DMS 273 treated with DMSO at 0.1 percent for 48 hours (cell line): ENCODE measurements at places on chromosomes 1 and 21.

- DNase-seq, result no peak
Measured at GRCh38 chr1:119647228-119647733, 785 bp downstream of the ZNF697 start.

GRCh38 chr1:248815407-248816034 is 10.2 kb downstream of the SH3BP5L start:
- no peak for DNase-seq

- DNase-seq, result no peak
Measured at GRCh38 chr1:22339237-22339636, 112.4 kb upstream of the ZBTB40 start.

- DNase-seq, result no peak
Measured at GRCh38 chr21:24375201-24375600, 1232.1 kb downstream of the MRPL39 start.

- no peak for DNase-seq
Measured at GRCh38 chr1:84166797-84167196, 22.7 kb downstream of the PRKACB start.

DNA sequence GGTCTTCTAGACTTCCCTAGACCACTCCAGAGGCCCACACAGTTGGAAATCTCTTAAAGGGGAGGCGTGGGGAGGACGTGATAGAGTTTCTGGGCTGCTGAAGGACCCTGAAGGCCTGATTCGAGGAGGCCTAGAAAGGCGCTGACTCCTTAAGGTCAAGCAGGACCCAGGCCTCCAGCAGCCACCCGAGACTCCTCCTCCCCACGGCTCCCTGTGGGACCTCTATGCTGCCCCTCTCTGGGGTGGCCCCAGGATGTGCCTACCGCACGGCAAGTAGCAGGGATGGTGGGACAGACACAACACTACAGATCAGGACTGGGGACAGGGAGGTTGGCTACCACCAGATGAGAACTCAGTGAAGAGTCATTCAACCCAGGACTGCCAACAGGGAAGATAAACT is 77.5 kb downstream of the GLIS1 start:
- no peak for DNase-seq

DNA sequence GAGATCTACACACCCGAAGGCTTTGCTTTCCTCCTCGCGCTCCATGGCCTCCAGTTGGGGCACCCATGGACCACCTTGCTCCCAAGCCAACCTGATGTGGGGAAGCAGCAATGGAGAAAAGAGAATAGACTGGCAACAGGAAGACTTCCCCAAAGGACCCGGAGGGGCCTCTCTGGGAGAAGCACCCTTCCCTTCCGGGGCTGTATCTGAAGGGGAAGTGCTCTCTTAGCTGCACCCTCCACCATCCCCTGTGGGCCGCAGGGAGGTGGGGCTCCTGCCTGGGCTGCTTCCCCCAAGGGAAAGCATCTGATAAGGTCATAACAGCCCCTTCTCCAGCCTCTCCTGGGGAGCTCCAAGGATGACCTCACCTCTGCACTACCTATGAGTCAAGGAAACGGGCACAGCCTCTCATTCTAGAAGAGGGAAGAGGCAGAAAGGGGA is 100.2 kb downstream of the RIPK4 start:
- no peak for DNase-seq

DNA sequence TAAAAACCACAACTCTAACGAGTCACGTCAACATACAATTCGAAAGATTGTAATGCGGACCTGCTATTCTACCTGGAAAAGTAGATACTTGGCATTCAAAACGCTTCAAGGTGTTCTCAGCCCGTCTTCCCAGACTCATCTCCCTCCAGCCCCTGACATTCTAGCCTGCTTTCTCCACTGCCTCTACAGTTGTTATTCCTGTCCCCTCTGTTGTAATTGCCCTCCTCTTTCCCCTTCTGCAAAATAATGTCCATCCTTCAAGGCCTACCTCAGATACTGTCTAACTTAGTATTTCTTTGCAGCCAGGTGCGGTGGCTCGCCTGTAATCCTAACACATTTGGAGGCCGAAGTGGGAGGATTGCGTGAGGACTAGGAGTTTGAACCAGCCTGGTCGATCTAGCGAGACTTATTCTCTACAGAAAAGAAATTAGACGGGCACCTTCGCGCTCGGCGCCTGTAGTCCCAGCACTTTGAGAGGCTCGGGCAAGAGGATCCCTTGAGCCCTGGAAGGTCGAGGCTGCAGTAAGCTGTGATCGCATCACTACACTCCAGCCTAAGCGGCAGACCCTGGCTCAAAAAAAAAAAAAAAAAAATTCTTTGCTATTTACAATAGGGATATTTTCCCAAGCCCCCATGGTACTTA is 756 bp upstream of the RBM34 start:
- no peak for DNase-seq

DNA sequence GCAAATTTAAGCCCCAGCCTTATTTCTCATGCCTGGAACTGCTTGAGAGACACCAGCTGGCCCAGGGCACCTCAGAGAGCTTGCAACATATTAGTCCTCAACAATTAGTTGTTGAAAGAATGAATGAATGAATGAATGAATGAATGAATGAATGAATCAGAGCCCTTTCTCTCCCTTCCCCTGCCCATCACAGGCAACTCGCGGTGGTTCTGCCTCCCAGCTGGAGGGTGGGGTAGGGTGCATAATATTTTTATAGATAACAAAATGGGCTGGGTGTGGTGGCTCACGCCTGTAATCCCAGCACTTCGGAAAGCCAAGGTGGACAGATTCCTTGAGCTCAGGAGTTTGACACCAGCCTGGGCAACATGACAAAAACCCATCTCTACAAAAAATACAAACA is 110.1 kb downstream of the CCDC185 start:
- no peak for DNase-seq

DNA sequence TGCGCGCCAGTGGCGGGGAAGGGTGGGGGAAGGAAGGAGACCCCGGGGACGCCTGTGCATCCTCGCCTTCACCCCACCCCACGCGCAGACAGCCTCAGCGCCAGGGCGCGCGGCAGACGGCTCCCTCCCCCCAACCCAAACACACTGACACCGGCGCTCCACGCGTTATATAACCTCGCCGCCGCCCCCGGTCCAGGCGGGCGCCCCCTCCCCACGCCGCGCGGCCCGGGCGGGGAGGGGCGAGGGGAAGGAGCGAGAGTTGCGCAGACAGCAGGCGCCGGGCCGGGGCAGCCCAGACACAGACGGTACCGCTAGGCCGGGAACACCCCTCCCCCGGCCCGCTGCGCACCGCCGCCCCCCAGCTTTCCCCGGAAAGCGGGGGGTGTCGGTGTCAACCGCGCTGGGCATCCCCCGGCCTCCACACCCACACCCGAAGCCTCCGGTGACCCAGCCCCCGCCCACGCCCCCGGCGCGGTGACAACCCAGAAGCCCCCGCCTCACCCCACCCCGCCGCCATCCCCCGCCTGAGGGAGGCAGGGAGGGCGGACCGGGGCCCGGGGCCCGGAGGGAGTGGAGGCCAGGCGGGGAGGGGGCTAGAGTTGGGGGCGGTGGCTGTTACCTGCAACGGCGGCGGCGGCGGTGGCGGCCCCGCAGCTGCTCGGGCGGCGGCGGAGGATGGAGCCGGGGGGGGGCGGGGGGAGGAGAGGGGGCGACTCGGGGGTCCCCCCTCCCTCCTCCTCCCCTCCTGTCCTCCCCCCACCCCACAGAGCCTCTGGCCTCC is 432 bp downstream of the AKT3 start:
- peak; percentile 54 for DNase-seq

GRCh38 chr1:62774006-62774405 is 9.9 kb upstream of the ATG4C start:
- no peak for DNase-seq

DNA sequence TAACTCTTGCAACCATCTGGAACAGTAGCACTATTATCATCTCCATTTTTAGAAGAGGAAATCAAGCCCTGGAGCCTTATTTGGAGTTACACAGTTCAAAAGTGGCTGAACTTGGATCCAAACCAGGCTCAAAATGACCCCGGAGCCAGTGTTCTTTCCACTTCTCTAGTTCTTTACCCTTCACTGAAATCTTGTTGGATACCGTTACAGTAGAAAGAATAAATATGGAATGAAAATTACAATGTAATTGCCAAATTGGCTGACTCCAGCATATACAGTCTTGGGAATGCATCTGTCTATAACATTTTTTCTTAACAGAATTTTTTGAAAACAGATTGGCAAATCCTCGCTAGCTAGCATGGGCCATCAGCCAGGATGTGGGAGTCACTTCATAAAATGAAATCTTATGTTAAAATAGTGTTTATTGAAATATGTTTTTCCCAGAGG is 261.4 kb downstream of the CTH start:
- no peak for DNase-seq

DNA sequence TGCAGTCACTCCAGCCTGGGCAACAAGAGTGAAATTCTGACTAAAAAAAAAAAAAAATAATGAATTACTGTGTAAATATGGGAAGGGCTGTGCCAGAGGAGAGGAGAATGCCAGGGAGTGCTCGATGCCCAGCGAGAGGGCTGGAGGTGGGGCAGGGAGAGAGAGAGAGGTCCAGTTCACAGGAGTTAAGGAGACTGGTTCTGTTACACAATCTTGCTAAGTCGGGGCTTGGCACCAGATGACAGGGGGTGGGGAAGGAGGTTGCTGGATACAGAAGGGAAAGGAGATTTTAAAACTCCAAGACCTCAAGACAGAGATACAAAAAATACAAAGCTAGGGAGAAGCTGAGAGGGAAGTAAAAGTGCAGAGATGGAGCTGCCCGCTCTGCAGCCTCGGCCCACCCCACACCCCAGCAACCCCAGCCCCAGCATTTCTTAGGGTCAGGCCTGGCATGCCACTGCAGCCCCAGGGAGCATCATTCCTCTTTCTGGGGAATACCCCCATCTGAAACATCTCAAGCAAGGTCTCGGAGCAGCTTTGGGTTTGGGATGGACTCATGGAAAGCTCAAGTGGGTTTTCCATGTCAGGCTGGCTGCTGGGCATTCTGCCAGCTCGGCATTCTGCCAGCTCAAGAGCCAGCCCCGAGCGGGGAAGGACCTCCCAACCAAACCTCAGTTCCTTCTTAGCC is 991 bp downstream of the SELENBP1 start:
- peak; percentile 100 for DNase-seq

DNA sequence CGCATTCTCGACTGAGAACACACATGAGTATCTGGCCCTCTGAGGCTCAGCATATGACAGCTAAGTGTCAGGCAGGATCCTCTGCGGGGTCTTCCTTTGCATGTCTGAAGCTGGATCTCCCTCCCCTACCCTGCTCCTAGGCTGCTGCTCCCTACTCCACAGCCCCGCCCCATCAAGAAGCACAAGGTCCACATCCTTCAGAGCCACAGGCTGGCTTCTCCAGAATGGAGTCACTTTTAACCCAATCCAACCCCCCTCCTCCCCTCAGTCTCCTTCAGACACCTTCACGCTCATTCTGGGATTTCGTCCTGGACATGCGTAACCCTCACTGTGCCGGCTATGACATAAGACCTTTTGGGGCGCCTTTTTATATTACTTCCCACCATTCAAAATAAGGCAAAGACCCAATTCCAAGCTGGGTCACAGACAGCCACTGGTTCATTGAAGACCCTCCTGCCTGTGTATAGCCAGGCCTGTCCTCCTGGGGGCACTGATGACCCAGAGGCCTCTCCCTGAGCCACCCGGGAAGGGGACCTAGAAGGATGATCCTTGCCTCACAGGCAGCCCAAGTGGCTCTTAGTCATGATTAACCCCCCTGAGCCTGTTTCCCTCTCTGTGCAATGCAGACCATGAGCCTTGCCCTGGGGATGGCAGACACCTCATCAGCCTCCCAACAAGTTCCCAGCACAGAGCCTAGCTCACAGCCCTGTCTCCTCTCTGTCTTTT is 4.7 kb downstream of the ADGRB2 start:
- no peak for DNase-seq

- no peak for DNase-seq
Measured at GRCh38 chr1:246750752-246751151, 26.5 kb downstream of the SCCPDH start.

DNA sequence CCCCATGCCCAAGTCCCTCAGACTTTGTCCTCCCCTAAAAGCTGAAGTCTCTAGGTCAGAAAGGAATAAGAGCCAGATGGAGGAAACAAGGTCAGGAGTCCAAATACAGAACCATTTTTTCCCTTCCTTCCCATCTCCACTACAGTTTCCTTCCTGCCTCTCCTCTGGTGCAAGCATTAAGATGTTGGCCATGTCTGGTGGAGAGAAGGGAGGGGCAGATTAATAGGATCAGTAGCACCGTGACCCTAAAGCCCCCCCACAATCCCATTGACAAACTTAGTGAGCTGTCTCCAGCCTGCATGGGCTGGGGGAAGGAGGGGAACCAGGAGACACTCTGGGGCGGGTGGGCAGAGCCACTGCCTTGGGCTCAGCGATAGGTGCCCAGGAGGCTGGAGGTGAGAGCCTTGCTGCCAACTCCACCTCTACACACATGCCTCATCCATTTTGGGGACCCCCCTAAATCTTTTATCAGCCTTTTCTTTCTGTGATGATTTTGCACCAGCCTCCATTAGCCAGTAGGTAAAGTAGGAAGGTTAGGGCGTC is 59.8 kb downstream of the RHBG start:
- no peak for DNase-seq

DNA sequence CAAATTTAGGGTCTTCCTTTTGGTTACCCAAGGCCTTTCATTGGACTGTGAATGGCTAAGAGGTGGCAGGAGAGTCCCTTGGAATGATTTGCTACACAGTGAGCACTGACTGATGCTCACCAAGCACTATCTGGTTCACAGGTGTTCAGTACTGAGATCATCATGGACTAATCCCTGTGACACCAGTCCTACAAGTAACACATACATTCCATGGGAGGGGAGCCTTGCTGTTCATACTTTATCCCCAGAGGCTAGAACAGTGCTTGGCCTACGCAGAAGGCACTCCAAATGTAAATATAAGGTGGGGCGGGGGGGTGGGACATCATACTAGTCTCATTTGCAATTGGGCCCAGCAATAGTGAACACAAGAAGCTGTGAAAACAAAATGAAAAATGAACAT is 20.5 kb upstream of the TMEM200B start:
- DNase-seq, result no peak

DNA sequence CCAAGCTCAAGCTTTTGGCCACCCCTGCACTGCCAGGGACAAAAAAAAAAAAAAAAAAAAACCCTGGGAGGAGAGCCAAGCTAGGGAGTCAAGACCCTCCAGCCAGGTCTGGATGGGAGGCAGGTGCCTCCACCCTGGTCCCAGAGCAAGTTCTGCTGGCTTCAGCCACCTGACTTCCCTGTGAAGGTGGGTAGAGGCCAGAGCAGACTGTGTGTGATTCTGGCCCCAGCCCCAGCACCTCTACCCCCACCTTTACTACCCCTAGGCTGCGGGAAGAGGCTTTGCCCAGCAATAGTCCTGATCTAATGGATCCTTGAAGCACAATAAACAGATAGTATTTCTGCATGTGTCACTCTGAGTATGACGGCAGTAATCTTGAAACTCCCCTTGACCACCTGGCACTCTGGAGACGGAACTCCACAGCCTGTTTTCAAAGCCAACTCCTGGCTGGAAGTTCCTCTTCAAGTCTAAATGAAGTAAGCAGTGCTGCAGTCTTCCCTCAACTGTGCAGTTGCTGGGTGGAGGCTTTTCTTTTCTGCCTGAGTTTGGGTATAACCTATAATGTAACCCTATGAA is 9.8 kb downstream of the PDZK1IP1 start:
- no peak for DNase-seq

GRCh38 chr1:34408011-34408410 is 231.3 kb downstream of the C1orf94 start:
- no peak for DNase-seq

- no peak for DNase-seq
Measured at GRCh38 chr1:18148461-18148860, 40.9 kb downstream of the IGSF21 start.

- no peak for DNase-seq
Measured at GRCh38 chr1:173015629-173016028, 35.1 kb downstream of the TNFSF18 start.

GRCh38 chr1:205287767-205288559 is 33.6 kb downstream of the NUAK2 start:
- DNase-seq, result no peak

- DNase-seq, result peak; percentile 36
Measured at GRCh38 chr1:186059311-186059710, 315.7 kb downstream of the TPR start.
